Sigmoid colon (tissue), 7 donors: ENCODE measurements at places on chromosomes 3 and 15. TPM values are rescaled to one million over a fixed set of nuclear protein-coding genes. Genes with fewer than 3 reads are reported as not detected.

The KIF9 gene
- polyA plus RNA-seq = 20.4 TPM

The PRR20G gene
- polyA plus RNA-seq = not detected

The ANXA2 gene
- polyA plus RNA-seq = 3,307 TPM

The REC114 gene
- polyA plus RNA-seq = not detected

The WDR93 gene
- not detected for polyA plus RNA-seq
